Nephron progenitor cell (in vitro differentiated cells): ENCODE measurements at places on chromosomes 5 and 9.

DNA sequence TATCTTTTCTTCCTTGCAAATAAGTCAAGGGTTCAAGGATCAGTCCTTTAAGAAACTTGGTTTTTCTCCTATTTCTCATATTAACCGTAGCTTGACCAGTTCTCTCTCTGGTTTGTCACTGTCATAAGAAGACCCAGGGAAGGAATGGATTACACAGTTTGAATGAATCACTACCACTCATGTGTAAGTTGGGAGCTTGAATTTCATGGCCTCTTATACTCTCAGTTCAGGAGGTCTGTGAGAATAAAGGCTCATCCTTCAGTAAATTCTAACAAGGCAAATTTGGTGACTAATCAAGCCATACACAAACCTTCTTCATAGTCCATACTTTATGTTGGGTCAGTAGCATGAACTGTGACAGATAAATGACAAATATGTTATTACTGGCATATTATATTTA lies 323.1 kb upstream of the ACTBL2 start:
- DNase-seq: no peak

- DNase-seq: no peak
These were observed 36.2 kb upstream of the POU4F3 start for GRCh38 chr5:146302406-146302805.

- no peak for DNase-seq
These were observed 247.1 kb downstream of the PBX3 start for GRCh38 chr9:125994066-125994943.

DNA sequence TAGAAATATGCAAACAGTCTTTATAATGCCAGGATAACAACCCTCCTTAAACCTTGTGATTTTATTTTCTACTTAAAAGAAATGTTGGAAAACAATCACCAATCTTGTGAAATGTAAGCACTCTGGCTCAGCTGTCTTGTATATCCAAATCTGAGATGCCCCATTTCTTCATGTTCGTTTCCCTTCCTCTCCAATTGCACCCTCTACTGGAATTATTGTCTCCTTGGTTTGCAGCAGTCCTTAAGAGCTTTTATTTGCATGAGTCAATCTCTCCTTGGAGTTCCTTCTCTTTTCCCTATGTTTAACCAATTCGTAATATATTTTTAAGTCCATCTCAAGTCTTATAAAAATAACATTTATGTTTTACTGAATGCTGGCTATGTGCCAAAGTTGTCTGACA lies 362.0 kb upstream of the CDH10 start:
- no peak for DNase-seq

- no peak for DNase-seq
These were observed 36.2 kb upstream of the RAPGEF1 start for GRCh38 chr9:131776036-131776435.

DNA sequence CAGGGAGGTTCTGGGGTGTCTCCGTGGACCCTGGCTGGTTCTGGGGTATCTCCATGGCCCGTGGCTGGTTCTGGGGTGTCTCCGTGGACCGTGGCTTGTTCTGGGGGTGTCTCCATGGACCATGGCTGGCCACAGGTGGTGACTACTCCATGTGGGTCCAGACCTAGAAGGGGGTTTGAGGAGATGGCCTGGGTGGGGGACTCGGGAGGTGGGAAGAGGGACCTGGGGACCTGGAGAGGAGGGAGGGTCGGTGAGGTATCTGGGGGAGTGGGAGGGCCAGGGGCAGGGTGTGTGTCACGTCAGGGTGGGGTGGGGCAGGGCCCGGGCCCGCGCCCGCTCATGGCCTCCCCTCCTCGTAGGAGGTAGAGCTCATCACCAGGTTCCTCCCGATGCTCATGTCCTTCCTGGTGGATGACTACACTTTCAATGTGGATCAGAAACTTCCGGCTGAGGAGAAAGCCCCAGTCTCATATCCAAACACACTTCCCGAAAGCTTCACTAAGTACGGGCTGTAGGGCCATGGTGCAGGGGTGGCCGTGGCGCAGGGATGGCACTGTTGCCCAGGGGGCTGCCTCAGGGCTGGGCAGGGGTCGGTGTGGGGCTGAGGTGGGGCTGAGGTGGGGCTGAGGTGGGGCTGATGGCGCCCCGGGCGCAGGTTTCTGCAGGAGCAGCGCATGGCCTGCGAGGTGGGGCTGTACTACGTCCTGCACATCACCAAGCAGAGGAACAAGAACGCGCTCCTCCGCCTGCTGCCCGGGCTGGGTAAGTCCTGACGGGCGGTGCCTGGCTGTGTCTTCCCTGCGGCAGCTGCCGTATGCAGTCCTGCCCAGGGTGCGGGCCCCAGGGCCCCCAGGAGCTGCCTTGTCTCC lies 10.7 kb upstream of the TOR4A start:
- DNase-seq: no peak

DNA sequence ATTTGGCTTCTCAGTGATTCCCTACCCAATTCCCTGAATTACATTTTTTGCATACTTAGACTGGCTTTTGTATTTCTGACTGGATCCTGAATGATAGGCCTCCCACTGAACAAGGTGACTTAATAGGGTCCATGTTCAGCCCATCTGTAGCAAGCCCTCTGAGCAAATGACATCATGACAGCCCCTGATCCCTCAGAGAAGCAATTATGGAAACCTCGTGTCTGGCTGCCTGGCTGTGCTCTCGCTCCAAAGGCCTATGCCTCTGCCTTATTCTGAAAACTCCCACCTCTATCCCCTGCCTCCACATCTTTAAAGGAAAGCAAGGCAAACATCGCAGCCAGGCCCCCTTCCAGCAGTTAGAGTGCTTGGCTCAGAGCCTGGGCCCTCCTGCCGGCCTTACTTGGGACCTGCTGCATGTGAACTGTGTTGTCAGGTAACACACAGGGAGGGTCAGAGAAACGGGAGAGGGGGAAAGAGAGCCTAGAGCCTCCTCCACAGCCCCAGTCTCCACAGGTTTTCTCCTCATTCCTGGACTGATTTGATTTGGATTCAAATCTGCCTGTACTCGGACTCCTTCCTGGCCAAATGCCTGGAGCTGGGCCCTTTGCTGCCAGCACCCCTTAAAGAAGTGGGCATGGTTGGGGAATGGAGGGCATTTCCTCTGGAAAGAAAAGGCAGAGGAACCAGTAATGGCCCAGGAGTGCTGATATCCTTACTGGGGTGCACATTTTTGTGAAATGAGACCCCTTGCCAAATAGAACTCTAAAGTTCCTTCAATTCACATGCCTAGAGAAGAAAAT lies 3.8 kb downstream of the DCANP1 start:
- DNase-seq: no peak
